ENCODE measurements at places on chromosomes 7 and 10. TPM values are rescaled to one million over a fixed set of nuclear protein-coding genes. Genes with fewer than 3 reads are reported as not detected.

DNA sequence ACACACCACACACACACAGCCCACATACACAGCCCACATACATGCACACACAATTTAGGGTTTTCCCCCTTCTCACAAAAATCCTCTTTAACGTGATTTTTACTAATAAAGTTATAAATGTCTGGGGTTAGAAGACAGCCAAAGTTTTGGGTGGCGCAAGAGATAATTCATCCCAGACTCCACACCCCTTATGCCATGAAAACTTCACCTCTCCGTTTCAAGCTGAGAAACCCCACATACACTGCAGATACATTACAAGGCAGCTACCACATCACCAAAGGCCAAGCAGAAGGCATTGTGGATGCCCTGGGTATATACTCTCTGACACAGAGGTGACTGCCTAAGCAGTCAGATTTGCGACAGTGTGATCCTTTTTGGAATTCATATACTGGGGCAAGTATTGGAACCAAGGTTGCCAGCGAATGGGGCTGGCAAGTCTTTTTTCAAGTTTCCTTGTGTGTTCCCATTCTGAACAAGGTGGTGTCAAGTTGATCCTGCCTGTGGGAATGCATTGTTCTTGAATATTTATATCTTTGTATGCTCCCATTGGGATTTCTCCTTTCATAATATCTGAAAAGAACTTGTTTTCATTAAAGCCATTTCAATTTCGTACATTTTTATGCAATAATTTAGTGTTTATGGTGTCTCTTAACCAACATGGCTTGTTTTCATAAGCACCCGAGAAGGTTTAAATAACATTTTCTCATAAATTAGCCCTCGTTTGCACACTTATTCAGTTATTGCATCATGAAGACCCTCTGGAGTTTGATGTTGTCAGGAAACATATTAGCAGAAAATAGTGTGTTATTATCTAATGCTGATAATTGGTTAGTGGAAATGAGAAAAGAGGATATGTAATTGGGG, 130.2 kb downstream of the TCF7L2 start:
- no peak for DNase-seq

GRCh38 chr7:36207451-36208291, 54.6 kb downstream of the EEPD1 start:
- peak; percentile 58 for DNase-seq

GRCh38 chr7:21429021-21429420, 1.1 kb downstream of the SP4 start:
- DNase-seq: no peak

- no peak for DNase-seq
Measured at GRCh38 chr7:143063741-143064140, 11.6 kb downstream of the OR6V1 start.

DNA sequence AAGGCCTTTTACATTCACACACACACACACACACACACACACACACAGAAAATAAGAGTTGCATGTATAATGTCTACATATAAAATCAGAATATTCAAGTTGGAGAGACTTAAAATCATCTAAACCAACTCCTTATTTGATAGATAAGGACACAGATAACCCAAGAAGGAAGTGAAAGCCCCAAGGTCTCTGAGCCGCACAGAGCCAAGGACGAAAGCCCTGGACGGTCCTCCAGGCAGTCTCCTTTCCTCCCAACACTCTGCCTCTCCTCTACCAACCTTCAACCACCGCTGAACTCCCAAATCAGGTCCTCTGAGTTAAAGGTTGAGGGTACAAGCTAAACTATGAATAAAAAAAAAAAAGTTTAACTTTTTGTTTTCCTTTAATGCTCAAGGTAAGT, 28.2 kb downstream of the UBE2H start:
- no peak for DNase-seq

GRCh38 chr7:22229148-22229547, 127.8 kb downstream of the RAPGEF5 start:
- DNase-seq: no peak

- no peak for DNase-seq
Measured at GRCh38 chr10:15146366-15146765, 22.1 kb downstream of the NMT2 start.

DNA sequence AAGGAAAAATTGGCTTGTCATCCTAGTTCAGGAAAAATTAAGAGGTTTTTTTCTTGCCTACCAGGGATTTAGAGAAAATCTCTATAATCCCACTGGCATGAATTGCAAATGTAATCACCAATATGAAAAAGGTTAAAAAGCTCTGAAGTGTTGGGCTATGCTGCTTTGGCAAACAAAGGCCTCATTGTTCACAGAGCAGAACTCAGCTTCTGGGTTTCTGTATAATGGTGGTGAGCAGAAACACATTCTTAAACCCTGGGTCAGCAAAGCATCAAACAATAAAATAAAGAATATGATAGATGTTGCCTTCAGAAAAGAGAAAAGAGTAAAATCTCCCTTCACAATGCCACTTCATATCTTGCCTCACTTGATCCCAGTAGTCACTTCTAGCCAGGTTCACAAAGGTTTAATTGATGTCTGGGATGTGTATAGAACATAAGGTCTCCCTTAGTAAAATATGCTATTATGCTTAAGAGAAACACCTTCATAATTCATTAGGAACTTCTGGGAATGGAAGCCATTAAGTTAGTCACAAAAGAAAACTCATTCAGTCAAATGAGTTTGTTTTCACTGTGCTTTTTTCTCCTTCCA, 1255.5 kb upstream of the PHF14 start:
- DNase-seq: no peak

DNA sequence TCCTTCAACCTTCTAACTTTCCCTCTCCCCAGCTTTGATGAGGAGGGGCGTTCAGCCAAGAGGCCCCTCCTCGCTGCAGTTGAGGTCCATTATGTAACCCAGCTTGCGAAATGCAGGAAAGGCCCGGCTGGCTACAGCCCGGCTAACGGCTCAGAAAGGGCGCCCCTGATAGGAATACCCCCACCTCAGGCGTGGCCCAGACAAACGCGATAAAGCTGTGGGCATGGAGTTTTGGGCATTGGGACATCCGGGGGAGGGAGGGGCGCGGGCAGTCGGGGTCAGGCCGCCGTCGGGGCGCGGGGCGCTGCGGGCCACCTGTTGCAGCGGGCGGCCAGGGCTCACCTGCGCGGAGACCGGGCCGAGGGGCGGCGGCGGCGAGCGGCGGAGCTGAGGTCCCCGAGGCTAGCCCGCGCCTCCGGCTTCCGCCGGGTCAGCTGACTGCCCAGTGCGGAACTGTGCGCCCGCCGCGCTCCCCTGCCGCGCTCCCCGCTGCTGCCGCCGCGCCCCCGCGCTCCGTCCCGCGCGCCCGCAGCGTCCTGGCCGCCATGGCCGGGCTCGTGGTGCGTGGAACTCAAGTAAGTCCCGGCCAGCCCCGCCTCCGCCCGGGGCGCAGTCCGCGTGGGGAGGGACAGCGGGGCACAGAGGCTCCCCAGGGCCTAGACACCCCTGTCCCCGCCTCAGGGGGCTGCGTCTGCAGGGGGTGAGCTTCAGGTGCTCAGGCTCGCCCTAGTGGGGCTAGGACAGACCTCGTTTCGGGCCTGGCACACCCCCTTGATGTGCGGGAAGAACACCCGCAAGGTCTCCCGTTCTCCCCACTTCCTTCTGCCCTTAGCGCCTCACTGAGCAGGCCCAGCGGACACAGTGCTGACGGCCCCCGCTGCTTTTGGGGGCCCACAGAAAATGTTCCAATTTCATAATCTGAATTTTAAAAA, at the start of gene LRMDA:
Gene LRMDA (plus strand): TSS at position 445 of the 932 bp plus-strand sequence.
- peak; percentile 65 for DNase-seq

DNA sequence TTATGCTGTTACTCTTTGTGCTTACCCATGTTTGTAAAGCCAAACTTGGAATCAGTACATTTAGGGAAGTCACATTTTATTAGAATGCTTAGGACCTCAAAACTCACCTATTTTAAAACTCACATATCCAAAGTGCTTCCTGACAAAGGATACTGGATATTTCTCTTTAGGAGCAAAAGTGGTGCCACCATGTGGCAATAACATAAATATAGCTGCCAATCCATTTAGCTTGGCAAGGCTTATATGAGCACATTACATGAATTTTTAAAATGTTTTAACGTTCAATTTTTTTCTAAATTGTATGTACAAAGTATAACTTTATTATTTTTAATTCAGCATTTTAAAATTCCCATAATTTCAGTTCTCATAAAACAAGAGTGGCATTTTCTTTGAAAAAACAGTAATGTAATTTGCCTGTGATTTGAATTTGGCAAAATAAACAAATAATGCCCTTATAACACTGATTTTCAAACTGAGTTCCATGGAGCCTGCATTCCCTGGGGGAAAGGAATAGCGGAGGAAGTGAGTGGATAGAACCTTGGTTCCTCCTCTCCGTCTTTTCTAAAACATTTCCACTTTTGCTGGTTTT, 75.4 kb downstream of the HDAC9 start:
- no peak for DNase-seq

DNA sequence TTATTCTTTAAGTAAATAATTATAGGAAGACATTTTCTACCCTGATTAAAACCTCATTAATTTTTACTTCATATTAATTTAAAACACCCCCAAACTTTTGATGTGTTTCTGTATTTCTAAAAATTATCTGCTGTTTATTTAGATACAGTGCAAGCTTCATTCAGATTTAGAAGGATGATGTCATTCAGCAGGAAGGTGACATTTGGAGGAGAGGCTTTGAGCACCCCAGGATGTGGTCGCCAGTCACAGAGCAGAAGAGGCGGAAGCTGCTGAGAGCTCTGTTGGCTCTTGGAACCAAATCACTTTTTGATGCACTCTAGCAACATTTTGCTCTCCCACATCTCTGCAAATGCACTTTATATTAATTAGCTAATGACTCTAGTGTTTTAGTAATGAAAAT, 233.9 kb upstream of the CACNA2D1 start:
- no peak for DNase-seq

GRCh38 chr10:46227936-46228562, 58.7 kb upstream of the ANTXRL start:
- peak; percentile 17 for DNase-seq

DNA sequence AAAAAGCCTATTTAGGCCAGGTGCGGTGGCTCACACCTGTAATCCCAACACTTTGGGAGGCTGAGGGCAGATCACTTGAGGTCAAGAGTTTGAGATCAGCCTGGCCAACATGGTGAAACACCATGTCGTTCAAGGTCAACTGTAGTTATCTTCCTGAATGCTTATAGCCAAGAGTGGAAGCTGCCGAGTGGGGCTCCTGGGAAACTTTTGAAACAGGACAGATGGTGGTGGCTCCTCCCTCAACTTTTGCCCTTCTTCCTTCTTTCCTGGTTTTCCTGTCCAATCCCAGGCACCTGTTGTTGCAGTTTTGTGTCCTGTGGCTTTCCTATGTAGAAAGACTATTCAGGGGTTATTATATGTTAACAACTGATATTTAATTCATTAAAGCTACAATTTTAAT, 8.7 kb upstream of the PPIA start:
- DNase-seq: no peak

- DNase-seq: no peak
Measured at GRCh38 chr10:61283066-61283465, 170.1 kb downstream of the TMEM26 start.

DNA sequence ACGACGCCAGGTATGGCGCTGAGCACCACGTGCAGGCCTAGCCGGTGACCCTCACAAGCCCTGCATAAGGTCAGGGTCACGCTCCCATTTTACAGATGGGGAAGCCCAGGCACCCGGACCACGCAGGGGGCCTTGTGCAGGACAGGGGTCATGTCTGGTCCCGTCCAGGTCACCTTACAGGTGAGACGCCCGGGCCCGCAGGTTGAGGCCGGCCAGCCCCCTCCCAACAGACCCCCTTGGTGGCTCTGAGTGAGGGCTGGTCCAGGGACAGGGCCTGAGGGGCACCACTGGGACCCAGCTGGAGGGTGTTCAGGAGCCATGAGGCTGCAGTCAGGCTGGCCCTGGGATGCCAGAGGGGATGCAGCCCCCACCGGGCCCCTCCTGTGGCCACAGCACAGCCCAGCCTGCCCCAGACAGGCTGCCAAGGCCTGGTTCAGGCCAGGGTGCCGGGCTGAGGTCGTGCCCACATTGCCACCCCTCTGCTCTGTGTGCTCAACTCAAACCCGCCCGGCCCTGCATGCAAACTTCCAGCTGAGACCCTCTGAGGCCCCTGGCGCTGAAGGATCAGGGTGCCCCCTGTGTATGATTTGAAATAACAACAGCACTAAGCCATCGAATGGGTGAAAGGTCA, 69.0 kb downstream of the PWWP2B start:
- DNase-seq: peak; percentile 44

GRCh38 chr7:125326666-125327255, 397.1 kb upstream of the POT1 start:
- no peak for DNase-seq

The PLXDC2 gene
- 31.6 TPM for total RNA-seq

The ACTL6B gene
- not detected for total RNA-seq

The STAMBPL1 gene
- total RNA-seq: 44.2 TPM

The SFRP4 gene
- total RNA-seq: 1.5 TPM

The LRRTM3 gene
- total RNA-seq: 0.09 TPM

The ARMC10 gene
- total RNA-seq: 36.1 TPM

The ZNF92 gene
- total RNA-seq: 8.5 TPM
